ENCODE measurements at places on chromosomes 3 and 15.
A peak's percentile ranks its signal among the peaks of the same experiment; 100 is the strongest.

- no peak for DNase-seq
Measured at GRCh38 chr3:23438657-23439056, 235.5 kb downstream of the UBE2E2 start.

DNA sequence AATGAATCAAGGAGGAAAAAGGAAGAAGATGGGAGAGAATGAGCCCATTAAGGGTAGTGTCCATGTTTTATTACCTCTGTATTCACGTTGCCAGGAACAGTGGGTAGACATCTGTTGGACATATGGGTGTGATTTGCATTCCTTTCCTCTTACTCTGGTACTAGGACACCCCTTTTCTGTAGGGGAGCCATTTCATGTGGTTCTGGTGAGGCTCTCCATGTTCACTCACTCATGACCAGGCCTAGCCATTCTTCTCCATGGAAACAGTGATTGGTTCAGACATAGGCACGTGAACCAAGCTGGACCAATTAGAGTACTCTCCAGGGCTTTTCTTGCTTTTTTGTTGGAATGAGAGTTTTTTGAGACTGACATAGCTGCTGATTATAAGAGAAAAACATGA lies 39.6 kb upstream of the PDCD6IP start:
- DNase-seq: peak; percentile 73

DNA sequence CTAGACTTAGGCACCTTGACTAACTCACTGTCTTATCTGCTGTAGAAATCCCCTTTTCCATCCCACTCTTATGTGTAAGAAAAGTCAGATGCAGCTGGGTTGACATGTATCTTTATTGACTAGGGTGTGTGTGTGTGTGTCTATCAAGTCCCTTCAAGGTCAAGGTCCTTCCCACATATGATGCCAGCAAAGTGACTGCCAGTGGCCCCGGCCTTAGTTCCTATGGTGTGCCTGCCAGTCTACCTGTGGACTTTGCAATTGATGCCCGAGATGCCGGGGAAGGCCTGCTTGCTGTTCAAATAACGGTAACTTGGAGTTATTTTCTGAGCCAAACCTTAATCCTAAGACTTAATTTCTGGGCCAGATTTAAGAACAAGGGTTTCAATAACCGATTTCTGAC lies 76.3 kb downstream of the DNASE1L3 start:
- no peak for DNase-seq

- no peak for DNase-seq
Measured at GRCh38 chr3:40240921-40241320, 68.6 kb upstream of the EIF1B start.

DNA sequence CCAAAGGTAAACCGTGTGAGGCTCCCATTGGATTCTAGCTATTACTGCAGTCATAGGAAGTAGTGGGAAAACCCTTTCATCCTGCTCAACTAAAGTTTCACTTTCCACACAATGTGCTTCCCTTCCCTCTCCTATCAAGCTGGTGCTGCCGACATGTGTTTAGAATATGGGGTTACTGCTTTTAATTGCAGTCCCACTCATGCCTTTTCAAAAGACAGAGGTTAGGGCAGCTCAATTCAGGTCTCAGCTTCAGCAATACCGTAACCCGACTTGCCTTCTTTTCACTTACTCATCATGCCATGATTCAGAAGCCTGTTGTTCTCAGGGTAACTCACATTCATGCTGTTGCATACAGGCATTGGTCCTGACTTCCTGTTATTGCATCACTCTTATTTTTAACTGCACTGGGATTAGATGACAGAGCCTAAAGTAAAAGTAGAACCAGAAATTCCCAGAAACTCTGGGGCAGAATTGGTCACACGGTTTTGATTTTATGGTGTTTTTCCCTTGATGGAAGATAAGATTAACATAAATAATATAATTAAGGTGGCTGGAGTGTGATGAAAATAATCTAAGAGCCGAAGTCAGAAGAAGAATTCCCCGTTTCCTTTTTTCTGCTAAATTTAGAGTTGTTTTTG lies 45.7 kb downstream of the C2CD4B start:
- DNase-seq: peak; percentile 94

DNA sequence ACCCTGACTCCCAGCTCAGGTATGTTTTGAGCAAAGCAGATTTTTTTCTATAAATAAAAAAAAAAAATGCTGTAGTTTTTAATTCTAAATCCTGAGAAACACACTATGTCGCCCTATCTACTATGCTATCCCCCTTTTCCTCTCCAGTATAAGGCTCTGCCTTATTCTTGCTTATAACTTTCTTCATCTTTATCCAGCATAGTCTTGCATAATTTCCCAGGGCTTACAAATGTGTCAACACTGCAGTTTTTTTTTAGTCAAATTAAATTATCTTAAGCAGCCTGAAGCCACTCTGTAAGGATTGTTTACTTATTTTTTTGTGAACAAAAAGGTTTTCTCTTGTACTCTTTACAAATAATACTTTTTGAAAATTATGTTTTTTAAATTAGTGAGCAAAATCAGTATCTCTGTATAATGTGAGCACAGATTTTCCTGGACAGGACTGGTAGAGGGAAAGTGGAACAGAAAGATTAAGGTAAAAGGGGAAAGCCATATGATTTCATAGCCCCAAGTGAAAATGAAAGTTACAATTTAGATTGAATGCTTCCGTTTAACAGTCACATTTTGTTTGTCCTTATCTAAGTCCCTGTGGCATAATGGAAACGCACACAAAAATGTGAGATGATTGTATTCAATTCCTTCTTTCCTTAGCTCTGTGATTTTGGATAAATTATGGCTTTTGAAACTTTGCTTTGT lies 5.6 kb upstream of the PYDC2 start:
- DNase-seq: no peak

DNA sequence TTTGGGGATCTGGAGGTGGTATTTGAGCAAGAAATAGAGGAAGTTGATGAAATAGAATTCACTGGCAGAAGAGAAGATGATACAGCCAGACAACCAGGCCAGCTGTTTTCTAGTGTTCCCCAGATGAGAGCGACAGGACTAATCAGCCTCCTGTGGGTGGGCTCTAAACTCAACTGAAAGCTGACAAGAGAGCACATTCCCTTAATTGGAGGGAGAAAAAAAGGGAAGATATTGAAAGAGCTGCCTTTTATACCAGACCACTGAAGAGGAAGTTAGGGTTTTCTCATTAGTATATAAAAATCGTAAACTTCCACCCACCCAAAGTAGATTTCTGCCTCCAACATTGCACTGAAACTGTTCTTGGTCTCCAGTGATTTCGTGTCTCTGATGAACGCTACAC lies 6.5 kb upstream of the TM4SF19 start:
- no peak for DNase-seq

- no peak for DNase-seq
Measured at GRCh38 chr3:21216598-21216997, 534.4 kb downstream of the ZNF385D start.

DNA sequence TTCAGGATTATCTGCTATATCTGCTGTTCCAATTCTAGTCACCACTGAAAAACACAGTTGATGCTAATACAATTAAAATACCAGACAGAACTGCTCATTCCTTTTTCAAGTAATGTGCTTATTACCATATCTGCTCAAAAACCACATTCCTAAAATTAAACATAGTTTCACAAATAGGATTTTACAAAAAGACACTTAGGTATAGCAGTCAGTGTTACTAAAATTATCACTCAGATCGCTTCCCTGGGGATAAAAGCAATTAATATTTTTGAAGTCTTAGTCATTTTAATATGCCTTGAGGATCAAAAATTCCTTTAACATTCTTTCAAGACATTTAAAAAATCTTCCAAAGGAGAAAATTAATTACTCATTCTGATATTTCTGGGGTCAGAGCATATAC lies 71.5 kb downstream of the RAD18 start:
- peak; percentile 80 for DNase-seq

GRCh38 chr15:85795337-85796305 lies 896 bp upstream of the KLHL25 start:
- DNase-seq: no peak

GRCh38 chr3:100087198-100087597 lies 27.1 kb downstream of the FILIP1L start:
- peak; percentile 85 for DNase-seq

- DNase-seq: no peak
Measured at GRCh38 chr3:123289391-123290106, 87.8 kb downstream of the SEC22A start.

GRCh38 chr15:79682285-79682684 lies 214.5 kb downstream of the MTHFS start:
- peak; percentile 90 for DNase-seq

DNA sequence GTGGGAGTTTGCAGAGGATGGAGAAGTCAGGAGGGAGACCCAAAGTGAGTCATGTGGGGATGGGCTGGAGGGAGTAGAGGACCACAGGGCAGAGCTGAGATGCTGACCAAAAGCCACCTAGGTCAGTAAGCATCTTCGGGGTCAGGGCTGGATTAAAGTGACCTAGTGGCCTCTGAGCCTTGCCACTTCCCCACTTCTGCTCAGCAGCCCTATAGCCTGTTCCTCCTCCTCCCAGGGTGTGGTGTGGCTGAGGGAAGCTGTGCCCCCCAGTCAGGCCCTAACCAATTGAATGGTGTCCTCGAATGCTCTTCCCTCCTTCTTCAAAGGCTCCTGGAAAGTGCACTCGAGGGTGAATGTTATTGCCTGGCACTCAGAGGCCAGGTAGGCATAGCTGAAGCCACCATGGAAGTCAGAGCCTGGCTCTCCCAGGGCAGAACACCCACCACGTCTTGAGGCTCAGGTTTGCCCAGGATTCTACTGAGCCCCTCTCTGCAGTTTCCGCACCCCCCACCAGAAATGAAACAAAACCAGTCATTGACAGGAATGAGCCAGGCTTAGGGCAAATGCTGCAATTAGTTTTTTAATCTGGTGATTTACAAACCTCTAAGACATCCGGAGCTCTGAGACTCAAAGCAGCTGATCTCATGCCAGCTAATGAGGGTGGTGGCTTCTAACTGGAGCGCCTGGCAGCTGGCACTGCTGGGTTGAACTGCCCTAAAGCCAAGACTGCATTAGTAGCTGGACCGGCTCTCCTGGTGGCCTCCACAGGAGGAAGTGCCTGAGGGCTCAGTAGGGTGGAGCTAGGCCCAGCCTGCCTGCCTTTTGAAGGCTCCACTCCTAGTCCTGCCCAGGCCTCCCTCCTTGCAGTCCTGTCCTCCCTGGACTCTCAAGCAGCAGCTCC lies 26.0 kb upstream of the VIPR1 start:
- no peak for DNase-seq

GRCh38 chr3:31917303-31918005 lies 63.6 kb downstream of the OSBPL10 start:
- DNase-seq: no peak

GRCh38 chr3:64229903-64230302 lies 4.6 kb upstream of the PRICKLE2 start:
- peak; percentile 17 for DNase-seq

DNA sequence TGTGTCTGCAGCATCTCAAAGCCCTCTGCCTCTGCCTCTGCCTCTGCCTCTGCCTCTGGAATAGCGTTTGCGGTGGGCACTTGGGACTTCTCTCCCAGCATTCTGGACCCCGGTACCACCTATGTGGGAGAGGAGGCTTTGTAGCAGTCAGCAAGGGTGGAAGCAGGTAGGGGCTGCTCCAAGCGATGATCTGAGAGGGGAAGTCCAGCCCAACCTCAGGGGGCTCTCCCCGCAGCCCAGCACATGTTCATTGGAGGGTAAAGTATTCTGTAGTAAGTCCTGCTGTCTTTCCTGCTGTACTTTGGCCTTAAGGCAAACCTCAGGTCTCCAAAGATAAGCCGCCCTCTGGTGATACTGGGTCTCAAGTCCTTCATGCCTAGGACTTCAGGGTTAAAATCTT lies 68.6 kb downstream of the FAM174B start:
- DNase-seq: no peak

DNA sequence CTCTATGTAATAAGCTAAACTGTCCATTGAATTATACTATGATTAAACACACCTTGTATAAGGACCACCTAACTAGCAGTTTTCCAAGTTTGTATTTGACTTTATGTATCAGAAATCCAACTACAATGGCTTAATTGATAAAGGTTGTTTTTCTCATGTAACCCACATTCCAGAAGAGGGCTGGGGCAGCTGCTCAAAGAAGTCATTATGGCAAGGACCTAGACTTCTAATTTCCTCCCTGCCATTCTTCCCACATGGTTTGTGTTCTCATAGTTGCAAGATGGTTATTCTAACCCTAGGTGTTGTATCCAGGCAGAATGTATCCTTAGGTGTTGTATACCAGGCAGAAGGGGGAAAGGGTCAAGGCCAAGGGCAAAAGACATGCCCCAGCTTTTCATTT lies 35.7 kb downstream of the GPR176 start:
- DNase-seq: no peak

DNA sequence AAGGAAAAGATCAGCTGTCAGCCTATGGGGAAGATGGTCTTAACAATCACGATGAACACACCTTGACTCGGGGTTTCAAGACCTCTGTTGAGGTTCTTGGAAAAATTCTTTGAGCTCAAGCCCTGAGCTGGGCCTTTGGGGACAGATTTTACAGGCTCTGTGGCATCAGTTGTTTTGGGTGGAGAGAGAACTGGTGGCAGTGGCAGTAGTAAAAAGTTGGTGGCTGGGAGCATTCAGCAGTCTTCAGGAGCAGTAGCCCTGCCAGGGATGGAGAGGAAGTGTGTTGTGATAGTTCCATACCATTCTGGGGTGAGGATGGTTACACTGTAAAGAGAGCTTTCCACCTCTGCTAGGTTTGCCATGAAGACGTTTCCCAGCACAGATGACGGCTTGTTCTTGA lies 4.9 kb upstream of the KY start:
- no peak for DNase-seq

GRCh38 chr15:25737218-25737643 lies 125.9 kb downstream of the ATP10A start:
- peak; percentile 9 for DNase-seq

DNA sequence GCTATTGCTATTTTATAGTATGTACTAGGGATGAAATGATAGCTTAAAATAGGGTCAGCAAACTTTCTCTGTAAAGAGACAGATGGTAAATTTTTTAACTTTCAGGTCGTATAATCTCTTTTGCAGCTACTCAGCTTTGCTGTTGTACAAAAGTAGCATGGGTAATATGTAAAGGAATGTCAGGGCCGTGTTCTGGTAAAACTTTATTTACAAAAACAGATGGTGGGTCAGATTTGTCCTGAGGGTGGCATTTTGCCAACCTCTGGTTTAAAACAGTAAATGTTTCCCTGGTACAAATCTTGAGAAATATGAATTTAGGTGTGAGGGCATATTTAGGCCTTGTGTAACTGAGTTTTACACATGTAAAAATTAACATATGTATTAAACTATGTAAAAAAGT lies 18.6 kb downstream of the NMD3 start:
- no peak for DNase-seq

DNA sequence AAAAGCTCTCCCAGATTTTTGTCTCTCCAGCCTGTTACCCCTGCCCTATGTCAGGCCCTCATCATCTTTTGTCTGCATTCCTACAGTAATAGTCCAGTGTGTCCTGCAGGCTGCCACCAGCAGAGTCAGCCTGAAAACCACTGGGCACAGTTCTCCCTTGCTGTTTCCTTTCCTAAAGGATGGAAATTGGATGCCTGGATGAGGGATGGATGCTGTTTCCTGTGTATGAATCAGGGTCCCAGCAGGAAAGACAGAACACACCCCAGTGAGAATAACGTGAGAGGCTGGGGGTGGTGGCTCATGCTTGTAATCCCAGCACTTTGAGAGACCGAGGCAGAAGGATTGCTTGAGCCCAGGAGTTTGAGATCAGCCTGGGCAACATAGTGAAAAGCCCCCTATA lies 3.3 kb upstream of the SNX33 start:
- DNase-seq: no peak

GRCh38 chr3:172591125-172591605 lies 67.9 kb upstream of the TNFSF10 start:
- DNase-seq: no peak
